ENCODE measurements at places on chromosomes 4 and X.

DNA sequence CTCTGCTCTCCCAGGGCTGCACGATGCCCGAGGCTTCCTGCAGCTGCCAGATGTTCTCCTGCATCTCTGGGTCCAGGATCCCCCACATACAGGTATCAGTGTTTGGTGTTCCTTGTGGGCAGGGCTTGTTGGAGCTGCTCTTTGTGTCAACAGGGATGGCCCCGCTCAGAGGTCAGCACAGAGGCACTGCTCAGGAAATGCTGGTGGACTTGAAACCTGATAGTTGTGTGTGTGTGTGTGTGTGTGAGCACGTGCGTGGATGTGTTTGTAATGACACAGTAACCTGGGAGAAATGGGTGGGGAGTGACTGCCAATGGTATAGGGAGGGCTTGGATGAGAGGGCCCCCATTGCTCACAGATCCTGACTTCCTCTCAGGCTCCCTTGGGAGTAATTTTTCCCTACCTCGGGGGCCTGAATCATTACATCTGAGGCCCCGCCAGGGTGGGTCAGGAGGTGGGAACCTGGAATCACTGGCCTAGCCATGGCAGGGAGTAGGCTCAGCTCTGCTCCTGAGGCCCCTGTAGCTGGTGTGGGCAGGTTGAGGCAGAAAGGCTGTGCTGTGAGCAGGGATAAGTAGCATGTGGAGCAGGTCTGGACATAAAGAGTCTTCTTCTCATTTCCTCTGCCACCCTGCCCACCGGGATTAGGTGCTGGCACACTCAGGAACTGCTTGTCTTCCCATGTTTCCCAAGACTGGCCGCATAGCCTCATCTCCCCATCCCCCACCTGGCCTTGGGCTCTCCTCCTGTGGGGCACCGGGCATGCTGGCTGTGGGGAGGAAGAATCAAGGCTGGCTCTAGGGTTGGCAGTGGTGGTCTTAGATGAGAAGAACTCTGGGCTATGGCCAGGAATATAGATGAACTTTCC, 2.5 kb upstream of the EFNB1 start:
- no peak for DNase-seq

GRCh38 chrX:54042609-54043021, 1.7 kb downstream of the PHF8 start:
- DNase-seq, result peak; percentile 4

DNA sequence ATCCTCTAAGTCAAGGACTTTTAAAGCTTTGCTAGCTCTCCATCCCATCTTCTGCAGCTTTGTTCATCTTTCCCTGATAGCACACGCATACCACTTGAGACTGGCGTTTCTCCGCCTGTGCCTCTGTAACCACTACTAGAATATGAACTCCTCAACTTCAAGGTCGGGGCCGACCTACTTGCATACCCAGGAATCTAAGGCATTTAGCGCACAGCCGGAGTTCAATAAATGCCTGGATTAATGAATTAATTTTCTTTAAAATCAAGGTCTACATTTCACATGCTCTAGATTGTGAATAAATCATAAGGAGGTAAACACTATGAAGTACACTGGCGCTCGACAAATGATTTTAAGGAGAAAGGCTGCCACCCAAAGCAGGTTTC, 89.3 kb downstream of the HNRNPD start:
- no peak for DNase-seq

DNA sequence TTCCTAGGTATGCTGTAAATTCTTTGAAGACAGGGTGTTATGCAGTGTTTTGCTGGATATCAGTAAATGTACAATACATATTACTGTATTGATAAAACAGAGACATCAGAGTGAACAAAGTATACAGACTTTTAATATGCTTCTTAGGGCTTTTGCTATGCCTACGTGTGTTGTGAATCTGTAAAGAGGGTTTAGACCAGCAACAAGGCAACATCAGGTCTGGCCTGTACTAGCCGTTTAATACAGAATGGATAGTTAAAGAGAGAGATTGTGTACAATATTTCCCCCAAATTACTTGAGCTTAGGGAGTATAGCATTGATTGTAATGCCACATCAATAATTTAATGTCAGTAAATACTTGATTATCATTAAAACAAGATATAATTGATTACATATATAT, 75.2 kb downstream of the PAQR3 start:
- DNase-seq, result no peak

DNA sequence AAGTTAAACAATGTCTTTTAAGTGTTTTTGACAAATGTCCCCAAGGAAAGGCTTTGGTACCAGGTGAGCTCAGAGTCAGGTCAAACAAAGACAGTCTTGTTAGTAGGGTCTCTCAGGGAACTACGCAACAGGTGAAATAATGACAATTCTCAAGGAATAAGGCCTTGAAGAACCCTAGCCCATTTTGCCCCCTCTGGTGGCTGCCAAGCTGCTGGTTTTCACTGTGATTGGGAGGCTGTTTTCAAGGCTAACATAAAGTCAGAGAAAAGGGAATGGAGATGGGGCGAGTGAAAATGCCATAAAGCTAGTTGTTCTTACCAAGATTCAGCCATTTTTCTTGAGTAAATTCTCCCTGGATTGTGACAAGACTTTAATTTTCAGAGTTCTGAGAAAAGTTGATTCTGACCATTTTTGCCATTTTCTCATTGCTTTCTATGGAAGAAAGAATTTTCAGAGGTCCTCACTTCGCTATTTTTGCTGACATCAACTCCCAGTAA, 58.7 kb downstream of the RWDD4 start:
- no peak for DNase-seq
